ENCODE measurements at places on chromosomes 2 and 18. TPM values are rescaled to one million over a fixed set of nuclear protein-coding genes. Genes with fewer than 3 reads are reported as not detected.

DNA sequence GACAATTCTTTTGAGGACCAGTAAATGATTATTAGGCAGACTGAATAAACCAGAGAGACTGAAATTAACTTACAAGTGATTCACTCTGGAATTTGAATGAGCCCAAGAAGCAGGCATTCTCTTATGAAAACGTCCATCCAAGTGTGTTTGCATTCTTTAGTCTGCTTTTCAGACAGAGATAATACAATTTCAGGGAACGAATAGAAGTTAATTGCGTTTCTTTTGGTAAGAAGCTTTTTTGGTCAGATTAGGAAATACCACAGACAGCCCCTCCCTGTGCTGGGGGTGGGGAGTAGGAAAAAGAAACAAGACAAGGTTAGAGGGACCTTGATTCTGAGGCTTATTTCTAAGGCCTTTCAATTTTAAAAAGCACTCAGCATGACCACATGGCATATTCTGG, 874.4 kb downstream of the SUCLG1 start:
- no peak for DNase-seq

- no peak for DNase-seq
Observed at GRCh38 chr2:71602581-71602980, 149.2 kb downstream of the DYSF start.

GRCh38 chr18:28086670-28087552, 90.0 kb downstream of the CDH2 start:
- no peak for DNase-seq

DNA sequence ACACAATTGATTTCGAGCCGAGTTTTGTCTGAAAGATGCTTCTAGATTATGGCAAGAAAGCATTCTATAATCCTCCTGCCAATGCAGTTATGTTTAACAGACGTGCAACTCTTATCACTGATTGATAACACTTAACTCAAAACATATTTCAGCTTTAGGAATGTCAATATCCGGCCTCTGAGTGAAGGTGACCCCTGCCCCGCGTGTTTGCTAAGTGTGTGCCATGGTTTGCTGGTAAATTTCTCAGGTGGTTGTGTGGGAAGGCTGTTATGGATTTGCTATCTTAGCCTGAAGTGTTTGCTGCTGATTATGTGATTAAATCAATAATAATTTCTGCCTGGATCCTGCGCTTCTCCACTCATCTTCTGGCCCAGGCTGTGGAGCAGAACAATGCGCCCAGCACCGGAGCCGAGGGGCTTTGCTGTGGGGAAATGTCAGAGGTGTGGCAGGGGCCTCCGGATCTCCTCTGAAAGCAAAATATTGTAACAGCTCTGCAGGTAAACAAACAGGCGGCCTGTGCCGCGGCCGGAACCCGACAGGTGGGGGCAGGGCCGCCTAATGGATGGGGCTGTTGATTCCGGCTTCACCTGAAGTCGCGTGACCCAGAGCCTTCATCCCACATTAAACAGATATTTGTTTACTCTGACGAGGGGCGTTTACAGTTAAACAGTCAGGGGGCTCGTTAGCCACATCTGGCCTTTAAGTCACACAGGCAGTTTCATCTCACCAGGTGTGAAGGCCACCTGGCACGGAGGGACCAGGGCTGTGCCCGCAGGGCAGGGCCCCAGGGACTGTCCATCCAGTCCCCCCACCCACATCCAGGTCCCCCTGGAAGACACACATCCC, 210.7 kb upstream of the SALL3 start:
- no peak for DNase-seq

The CAVIN2 gene
- total RNA-seq = 50.7 TPM

GRCh38 chr2:32358111-32358482, 1.3 kb downstream of the BIRC6 start:
- no peak for DNase-seq

The UGT1A4 gene
- 7.4 TPM for total RNA-seq

All from esophagus squamous epithelium (tissue), 5 donors.